Adrenal gland (tissue), 19 donors: ENCODE measurements at places on chromosomes 3 and 15. TPM values are rescaled to one million over a fixed set of nuclear protein-coding genes. Genes with fewer than 3 reads are reported as not detected.

GRCh38 chr3:150975086-150975991, 2.8 kb upstream of the CLRN1 start:
- no peak for DNase-seq

DNA sequence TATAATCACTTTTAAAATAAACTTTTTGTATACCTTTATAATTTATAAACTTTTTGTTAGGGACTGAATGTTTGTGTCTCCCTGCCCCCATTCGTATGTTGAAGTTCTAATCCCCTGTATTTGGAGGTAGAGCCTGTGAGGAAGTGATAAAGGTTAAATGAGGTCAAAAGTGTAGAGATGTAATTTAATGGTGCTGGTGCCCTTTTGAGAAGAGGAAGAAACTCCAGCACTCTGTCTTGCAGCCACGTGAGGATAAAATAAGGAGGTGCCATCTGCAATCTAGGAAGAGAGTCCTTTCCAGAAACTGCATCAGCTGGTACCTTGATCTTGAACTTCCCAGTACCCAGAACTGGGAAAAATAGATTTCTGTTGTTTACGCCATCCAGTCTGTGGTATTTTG, 106.1 kb upstream of the RGMA start:
- no peak for DNase-seq

ACTC1 gene
- 1.2 TPM for polyA plus RNA-seq

ZDHHC19 gene
- polyA plus RNA-seq: 59.2 TPM

DNA sequence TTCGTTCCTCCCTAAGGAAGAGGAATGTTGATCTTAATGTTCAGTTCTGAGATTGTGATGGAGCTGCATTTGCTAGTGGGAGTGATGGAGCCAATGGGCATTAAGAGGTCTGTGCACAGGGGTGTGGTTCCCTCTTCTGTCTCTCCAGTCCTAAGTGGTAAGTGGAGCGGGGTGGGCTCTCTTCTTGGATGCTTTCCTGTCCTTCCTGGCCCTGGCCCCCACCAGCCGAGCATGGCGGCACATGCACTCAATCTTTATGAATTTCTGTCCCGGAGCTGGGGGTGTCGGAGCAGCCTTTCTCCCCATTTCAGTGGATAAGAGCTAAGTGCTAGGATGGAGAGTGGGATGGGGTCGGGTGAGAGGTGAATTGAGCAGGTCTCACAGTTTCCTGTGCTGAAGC, 37.6 kb upstream of the ADCY5 start:
- DNase-seq: no peak

- no peak for DNase-seq
These were observed 355.0 kb downstream of the ERC2 start for GRCh38 chr3:56113231-56113630.

DUSP7 gene
- 5.7 TPM for polyA plus RNA-seq

GOLGA8R gene
- polyA plus RNA-seq: 4.7 TPM

GRCh38 chr3:141738891-141739363, 829 bp downstream of the RNF7 start:
- peak; percentile 17 for DNase-seq

GRCh38 chr3:53511246-53511645, 16.8 kb downstream of the CACNA1D start:
- no peak for DNase-seq

COLQ gene
- 7.3 TPM for polyA plus RNA-seq

- no peak for DNase-seq
These were observed 623.4 kb upstream of the SGO1 start for GRCh38 chr3:20809356-20809755.

GOLGA8J gene
- not detected for polyA plus RNA-seq

DNA sequence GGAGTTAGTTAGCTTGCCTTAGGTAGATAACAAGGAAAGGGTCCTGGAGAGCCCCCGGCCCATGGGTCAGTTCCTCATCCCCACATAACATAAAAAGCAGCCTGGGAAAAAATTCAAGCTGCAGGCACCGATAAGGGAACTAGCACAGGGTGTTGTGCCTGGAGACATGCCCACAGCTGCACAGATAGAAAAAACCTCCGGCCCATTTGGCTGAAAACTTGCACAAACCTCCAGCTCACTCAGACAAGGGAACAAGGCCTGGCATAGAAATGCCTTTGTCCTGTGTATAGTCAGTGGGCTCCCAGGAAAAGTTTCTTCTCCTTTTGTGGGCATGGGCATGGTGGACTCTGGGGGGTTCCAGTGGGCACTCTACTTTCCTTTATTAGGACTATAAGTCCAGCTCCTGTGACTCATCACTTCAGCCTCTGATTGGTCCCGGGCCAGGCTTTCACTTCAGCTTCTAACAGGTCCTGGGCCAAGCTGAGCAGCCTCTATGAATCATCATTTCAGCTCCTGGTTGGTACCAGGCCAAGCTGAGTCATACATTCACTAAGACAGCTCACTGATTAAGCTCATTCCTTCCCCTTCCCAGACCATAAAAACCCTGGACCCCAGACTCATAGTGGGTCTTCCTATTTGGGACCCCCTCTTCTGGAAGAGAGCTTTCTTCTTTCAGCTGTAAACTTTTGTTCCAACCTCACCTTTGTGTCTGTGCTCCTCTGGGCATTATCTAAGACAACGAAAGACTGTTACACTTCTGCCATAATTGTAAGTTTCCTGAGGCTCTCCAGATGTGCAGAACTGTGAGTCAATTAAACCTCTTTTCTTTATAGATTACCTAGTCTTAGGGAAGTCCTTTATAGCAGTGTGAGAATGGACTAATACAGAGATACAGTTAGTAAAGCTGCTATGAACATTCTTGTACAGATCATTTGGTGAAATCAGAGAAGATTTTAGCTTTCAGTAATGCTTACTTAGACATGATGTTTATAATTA, 348.0 kb upstream of the DPPA4 start:
- DNase-seq: peak; percentile 97

SLC27A2 gene
- 8.1 TPM for polyA plus RNA-seq

DNA sequence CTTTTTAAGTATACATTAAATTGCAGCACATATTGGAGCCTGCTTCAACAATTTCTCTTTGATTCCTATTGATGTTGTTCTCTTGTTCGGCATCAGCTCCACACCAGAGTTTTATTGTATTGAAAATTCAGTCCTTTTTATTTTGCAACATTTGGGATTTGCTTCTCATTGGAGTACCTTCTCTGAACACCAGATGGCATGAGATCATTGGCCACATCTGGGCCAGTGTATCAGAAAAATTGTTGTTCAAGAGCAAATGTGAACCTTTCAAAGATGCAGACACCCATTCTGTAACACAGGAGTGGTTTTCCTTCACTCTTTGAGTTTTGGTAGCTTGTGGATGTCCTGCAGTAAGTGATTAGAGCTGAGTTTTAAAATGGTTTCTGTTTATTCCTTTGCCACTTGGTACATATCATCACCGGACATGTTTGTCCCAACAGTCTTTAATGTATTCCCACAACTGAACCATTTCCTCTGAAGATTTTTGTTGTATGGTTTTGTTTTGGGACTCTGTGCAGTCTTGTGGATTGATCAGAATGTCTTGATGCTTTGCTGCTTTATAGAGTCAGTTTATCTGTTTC, 96.1 kb downstream of the MCTP2 start:
- DNase-seq: peak; percentile 20

RETNLB gene
- polyA plus RNA-seq: not detected

DNA sequence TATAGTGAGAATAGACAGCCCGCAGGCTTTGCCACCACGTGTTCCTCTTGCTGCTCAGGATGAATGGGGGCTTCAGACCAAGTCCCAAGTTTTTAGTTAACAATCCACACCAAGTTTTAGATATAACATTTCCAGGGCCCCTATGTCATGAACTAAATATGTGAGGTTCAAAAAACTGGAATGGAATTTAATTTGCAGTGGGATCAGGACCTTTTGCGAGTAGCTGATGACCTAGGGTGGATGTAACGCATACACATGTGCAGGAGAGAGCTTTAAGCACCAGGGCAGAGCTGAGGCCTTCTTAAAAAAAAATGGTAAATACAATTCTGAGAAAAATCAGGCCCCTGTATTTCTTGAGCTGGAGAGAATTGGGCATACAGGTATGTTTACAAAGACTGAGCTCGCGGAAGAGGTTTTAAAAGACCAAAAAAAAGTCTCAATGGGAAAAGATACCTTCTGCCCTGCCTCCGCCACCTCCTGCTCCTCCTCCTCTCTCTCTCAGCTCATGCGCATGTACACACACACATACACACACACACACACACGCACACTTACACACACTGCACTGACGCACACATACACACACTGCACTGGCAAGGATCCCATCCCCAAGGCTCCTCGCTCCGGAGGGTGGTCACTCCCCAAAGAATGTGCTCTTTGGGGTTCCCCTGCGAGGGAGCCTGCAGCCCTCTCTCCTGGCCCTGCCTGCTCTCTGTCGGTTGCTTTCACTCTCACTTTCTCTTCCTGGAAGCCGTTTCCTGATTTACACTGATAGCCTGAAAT, 48.2 kb upstream of the IGF1R start:
- DNase-seq: peak; percentile 62

ARGFX gene
- not detected for polyA plus RNA-seq

DNA sequence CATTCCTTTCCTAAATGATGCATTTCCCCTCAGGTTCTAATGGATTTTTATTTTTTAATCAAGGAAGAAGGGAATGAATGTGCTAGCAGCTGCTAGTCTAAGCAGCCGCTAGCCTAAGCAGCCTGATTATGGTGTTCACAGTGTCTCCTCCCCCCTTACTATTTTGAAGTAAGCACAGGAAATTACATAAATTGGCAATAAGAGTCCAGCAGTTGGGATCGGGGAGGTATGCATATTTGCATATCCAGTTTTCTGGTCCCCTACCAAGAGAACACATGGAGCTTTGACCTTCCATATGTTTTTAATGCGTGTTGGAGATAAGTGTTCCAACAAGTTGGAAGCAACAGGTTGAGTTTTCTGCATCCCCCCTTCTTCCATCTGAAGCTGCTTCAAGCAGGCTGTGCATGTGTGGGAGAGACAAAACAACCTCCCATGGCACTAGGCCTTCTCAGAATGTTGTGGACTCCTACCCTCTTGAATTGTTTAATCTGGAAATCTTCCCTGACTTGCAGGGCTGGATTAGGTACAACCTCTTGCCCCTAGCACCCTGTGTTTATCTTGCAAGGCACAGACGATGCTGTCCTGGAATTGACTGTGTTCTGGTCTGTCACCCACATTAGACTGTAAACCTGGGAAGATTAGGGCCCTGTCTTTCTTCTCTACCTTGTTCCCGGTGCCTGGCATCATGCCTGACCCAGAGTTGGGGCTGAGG, 124.8 kb upstream of the LRIG1 start:
- no peak for DNase-seq

DNA sequence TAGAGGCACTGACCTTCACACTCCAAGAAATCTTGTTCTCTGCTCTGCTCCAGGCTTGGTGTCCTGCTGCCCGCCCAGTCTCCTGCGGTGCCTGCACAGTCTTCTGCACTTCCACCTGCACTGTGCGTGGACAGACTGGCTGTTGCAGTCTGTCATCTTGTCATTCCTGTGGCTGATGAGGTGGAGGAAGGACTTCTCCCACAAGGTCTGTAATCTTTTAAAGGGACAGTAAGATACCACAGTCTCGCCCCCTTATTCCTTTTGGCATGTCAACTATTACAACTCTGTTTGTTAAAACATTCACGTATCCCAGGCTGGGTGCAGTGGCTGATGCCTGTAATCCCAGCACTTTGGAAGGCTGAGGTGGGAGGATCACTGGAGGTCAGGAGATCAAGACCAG, 54.1 kb upstream of the IGF2BP2 start:
- no peak for DNase-seq

REC114 gene
- not detected for polyA plus RNA-seq

BFSP2 gene
- polyA plus RNA-seq: not detected

DNA sequence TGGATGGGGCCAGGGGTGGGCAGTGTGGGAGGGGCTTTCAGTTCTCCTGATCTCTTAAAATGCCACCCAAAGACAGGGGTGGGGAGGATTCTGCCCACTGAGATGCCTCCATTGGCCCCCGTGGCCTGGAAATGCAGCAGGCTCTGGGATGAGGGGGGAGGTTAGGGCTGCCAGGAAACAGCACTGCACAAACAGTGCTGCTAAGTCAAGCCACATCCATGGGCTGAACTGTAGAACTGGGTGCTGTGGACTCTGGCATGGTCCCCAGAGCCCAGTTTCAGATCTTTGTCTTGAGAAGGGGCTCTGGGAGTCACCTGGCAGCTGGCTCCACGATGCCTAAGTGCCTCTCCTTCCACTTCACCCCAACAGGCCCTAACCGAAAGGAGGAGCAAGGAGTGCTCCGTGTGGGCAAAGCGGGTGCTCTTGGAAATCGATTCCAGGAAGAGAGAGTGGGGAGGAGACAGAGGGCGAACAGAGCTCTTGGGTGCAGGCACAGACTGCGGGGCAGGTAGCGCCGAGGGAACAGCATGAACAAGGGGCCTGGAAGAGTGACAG, 7.8 kb downstream of the PLA2G4E start:
- DNase-seq: no peak

GOLGA6D gene
- polyA plus RNA-seq: 0.15 TPM

DNA sequence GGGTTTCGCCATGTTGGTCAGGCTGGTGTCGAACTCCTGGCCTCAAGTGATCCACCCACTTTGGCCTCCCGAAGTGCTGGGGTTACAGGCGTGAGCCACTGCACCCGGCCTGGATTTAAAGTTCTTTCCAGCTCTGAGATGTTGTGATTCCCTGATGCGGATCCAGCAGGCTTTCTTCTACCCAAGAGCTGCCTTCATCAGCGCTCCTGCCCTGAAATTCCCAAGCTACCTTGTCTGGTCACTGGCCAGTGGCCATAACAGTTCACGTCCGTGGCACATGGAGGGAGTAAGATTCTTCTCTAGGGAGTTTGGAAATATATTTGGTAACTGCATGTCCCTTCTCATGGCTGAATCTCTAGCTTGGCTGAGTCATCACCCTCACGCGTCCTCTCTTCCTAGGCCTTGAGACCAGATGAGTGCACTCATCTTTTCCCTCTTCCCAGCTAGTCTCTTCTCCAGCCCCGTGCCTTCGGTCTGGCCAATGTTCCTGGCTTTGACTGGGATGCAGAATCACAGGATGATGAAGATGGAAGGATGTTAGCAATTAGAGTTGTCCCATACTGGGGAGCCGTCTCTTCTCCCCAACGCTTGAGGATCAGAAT, 29.8 kb upstream of the APOD start:
- peak; percentile 34 for DNase-seq

DNA sequence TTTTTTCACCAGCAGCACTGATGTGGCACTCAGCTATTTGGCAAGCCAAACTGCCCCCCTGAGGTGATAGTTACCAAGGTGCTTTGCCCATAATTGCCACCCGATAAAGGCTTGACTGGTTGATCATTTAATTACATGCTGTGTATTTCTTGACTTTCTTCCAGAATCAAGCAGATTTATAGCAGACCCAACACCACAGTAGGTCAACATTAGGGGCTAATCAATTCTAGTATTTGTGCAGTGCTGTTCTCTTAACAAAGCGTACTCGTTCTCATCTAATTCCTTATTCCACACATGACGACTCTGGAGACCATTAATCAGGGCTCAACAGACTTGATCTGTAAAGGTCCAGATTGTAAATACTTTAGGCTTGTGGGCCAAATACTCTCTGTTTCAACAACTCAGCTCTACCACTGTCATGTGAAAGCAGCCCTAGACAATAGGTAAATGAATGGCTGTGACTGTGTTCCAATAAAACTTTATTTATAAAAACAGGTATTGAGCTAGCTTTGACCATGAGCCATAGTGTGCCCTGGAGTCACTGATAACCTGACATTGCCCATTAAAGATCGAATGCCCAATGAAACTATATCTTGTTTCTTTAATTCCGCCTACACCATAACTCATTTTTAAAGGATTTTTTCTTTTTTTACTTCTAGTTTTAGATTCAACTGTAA, 119.1 kb upstream of the TMC3 start:
- no peak for DNase-seq
